ENCODE measurements at places on chromosomes 7 and 10.

DNA sequence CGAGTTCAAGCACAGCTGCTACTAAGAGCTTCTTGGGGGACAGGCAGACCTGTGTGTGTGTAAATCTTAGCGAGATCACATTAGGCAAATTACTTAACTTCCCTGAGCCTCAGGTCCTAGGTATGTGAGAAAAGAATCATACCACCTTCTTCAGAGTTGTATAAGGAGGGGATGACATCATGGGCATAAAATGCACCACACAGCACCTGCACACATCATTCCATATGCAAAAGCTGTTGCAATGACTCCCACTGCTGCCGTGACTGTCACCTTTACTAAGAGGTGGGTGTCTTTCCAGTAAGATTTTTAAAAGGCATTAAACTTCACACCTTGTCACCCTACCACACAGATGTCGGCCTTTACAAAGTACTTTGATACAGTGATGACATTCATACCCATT is 146.0 kb downstream of the FANK1 start:
- DNase-seq, result no peak

DNA sequence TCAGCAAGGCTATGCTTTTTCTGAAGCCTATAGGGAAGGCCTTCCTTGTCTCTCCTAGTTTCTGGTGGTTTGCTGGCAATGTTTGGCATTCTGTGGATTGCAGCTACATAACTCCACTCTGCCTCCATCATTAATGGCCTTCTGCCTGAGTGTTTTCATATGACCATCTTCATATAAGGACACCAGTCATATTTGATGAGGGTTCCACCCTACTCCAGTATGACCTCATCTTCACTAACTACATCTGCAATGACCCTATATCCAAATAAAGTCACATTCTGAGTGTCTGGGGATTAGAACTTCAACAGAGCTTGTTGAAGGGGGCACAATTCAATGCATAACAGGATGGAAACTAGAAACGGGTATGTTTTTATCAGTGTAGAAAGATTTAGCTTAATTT is 22.1 kb downstream of the CAV1 start:
- no peak for DNase-seq

GRCh38 chr10:69425511-69426298 is 9.0 kb upstream of the TACR2 start:
- no peak for DNase-seq

GRCh38 chr10:36269222-36269621 is 627.1 kb upstream of the FZD8 start:
- no peak for DNase-seq

DNA sequence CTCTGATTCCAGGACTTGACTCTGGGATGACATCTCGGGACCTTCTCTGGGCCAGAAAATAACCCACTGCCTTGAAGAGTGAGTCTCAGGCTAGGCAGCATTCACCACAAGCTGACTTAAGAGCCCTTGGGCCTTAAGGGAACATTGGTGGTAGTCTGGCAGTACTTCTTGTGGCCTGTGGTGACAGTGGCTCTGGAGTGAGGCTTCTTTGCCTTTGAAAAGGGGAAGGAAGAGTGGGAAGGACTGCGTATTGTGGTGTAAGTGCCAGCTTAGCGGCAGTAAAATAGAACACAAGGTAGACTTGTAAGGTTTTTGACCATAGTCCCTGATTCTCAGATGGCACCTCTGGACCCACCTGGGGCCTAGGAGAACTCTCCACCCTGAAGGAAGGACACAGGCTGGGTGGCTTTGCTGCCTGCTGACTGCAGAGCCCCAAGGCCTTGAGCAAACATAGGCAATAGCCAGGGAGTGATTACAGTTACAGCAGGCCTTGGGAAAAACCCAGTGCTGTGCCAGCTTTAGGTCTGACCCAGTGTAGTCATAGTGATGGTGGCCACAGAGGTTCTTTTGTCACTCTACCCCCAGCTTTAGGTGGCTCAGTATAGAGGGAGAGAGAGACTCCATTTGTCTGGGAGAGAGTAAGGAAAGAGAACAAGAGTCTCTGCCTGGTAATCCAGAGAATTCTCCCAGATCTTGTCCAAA is 483.9 kb downstream of the SH2D4B start:
- peak; percentile 51 for DNase-seq

DNA sequence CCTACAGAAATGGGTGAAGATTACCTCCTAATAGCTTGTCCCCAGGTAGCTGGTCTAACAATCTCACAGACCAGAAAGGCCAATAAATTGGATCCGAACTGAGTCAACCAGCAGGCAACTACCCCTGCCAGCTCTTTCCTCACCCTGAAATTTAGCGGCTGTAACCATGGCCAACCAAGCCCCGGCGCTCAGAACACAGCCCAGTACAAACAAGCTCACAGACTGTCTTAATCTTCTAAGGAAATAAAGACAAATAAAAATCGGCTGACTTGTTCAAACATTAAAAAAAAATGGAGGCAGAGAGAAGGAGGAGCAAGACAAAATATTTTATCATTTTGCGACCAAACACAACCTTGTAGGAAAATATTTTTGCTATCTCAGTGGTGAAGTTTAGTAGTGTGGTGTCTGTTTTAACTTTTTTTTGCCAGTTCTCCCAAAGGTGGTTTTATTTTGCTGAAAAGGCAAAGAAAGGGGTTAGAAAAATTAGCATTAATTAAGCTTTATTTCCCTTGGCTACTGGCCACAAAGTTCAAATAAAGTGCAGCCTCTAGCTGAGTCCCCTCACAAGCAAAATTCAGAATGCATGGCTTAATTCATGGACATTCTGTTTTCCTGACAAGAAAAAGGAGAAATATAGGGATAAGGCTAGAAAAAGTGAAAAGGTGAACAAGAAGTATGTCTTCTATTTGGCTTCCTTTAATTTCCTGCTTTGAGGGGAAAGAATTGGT is 313.0 kb upstream of the NPVF start:
- no peak for DNase-seq

DNA sequence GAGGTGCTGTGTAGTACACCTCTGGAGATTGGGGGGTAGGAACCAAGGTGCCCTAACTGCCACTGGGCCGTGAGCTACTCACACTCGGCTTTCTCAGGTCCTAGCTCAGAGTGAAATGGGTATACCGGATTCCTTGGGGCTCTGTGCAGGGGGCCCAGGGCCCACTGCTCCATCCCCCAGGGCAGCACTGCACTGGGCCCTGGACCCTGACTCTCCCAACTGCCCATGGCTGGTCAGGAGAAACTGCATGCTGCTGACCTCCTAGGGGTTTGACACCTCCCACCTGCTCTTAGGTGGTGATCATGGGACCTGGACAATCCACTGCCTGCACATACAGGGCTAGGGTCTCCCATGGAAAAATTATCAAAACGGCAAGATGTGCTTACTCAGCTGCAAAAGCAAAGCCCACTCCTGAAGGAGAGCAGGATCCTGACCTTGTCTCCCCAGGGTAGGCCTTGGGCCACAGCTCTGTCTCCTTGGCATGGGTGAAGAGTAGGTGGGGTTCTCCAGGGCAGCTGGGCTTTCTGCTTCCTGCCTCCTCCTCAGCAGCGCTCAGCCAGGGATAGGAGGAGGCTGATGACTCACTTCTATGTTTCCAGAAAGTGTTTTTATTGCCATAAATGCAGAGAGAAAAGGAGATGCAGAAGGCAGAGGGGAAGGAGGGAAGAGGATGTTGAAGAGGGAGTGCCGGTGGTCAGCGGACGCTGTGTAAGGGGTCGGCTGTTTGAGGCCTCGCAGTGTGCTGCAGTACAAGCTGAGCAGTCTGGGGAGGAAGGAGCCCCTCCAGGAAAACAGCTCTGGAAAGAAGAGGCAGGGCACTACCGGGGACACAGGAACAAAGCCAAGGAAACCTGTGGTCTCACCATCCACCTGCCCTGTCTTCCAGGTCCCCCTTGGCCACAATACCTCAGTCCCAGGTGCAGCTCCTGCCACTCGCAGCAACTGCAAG is 107.8 kb downstream of the ARHGAP22 start:
- DNase-seq, result peak; percentile 72

GRCh38 chr7:25303281-25304181 is 75.2 kb upstream of the NPVF start:
- DNase-seq, result no peak

GRCh38 chr10:121362026-121362425 is 236.2 kb downstream of the FGFR2 start:
- DNase-seq, result no peak

DNA sequence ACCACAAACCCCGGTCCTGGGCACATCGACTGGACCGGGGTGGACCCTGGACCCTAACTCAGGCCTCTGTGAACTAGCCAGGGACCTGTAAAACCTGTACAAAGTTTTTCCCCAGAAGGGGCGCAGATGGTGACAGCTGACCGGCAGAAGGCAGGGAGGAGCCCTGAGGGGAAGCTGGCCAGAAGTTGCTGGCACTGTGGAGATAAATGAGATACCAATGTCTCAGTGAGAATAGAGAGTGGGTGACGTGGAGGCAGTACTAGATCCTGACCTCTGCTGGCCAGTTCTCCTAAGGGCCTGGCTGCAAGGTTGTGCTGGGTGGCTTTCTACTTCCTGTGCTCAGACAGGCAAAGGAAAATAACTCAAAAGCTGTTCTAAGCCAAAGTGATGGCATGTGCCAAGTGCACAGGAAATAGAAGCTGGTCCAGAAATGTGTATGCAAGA is 10.6 kb upstream of the TSPAN14 start:
- peak; percentile 66 for DNase-seq

- peak; percentile 44 for DNase-seq
Measured at GRCh38 chr10:114879541-114880158, 58.1 kb downstream of the FHIP2A start.

GRCh38 chr10:117450940-117451339 is 75.7 kb upstream of the PDZD8 start:
- DNase-seq, result no peak

- DNase-seq, result peak; percentile 84
Measured at GRCh38 chr7:107167483-107168232, 1.1 kb upstream of the HBP1 start.

Data from inflammatory macrophage (primary cell).